ENCODE measurements at places on chromosomes 1 and 21. TPM values are rescaled to one million over a fixed set of nuclear protein-coding genes. Genes with fewer than 3 reads are reported as not detected.

DNA sequence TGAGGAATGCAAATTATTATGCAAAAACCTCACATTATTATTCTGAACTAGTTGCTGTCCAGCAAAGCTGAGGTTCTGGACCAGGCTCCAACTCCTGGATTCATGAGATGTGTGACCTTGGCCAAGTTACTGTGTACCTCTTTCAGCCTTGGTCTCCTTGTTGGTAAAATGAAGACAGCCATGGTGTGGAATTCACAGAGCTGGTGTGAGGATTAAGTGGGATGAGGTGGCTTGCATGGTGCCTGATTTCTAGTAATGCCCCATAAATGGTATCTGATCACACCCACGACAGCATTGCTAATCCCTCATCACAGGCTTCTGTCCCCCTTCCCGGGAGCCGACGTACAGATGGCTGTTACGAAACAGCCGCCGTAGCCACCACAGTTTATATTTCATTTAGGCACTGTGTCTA, 59.6 kb downstream of the PGBD5 start:
- no peak overlapping the region for H3K4me3 ChIP-seq
- no peaks in the 10 kb centered on the region for H3K4me1 ChIP-seq
- H3K36me3 ChIP-seq, result no peaks in the 10 kb centered on the region
- no peaks in the 10 kb centered on the region for H3K27me3 ChIP-seq
- DNase-seq, result no peak

Gene TLR5
- 0.25 TPM for polyA plus RNA-seq

DNA sequence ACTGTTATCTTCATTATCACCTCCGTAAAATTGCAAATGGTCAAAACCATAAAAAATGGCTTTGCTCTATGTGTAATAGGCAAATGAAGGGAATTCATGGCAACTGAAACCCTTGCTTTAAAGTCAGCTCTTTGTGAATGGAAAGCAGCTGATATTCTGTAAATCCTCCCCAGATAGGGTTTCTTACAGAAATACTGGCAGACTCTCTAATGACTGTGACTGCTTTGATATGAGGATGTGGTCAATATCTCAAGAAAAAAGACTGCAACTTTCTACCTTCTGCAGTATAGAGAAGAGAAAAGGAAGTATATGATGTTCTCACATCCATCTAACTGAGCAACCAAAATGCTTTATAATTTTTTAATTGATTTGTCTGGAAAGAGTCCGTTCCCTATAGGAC, 193.1 kb downstream of the ST6GALNAC3 start:
- H3K27me3 ChIP-seq, result no peaks in the 10 kb centered on the region
- peaks cover 12% of the 10 kb centered on the region for H3K4me1 ChIP-seq
- no peak overlapping the region for H3K4me3 ChIP-seq
- H3K36me3 ChIP-seq, result no peaks in the 10 kb centered on the region

Gene TMPRSS15
- polyA plus RNA-seq, result not detected

GRCh38 chr1:195745189-195746010, 862.8 kb downstream of the KCNT2 start:
- H3K4me3 ChIP-seq, result no peak overlapping the region
- DNase-seq, result no peak
- H3K4me1 ChIP-seq, result no peaks in the 10 kb centered on the region
- no peak overlapping the region for H3K27ac ChIP-seq
- H3K36me3 ChIP-seq, result no peaks in the 10 kb centered on the region
- no peaks in the 10 kb centered on the region for H3K27me3 ChIP-seq

Gene CTNNBIP1
- 26.6 TPM for polyA plus RNA-seq

- no peak overlapping the region for H3K4me3 ChIP-seq
- no peaks in the 10 kb centered on the region for H3K27me3 ChIP-seq
- no peak for DNase-seq
- no peaks in the 10 kb centered on the region for H3K36me3 ChIP-seq
Observed at GRCh38 chr1:228194436-228194835, 13.4 kb upstream of the OBSCN start.

Gene CHI3L2
- polyA plus RNA-seq, result not detected

Data from endothelial cell of umbilical vein (primary cell).